ENCODE measurements at places on chromosomes 6 and 20. TPM values are rescaled to one million over a fixed set of nuclear protein-coding genes. Genes with fewer than 3 reads are reported as not detected.

Gene RUNX2
- 0.06 TPM for total RNA-seq

GRCh38 chr6:158847012-158847529 lies 27.9 kb upstream of the EZR start:
- DNase-seq = no peak

DNA sequence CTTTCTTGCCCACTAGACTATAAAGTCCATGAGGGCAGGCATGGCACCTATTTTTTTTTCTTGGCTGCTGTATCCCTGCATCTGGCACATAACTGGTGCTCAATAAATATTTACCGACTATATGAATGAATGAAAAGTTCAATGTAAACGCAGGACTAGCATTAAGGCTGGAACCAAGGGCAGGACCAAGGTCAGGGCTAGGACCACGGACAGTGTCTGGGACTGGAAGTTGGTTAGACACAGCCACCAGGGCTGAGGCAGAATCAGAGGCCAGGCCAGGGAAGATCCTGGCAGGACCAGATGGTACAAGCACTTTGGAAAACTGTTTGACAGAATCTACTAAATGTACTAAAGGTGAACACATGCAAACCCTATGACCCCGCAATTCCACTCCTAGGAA lies 3.7 kb downstream of the TNXB start:
- no peak for DNase-seq

GRCh38 chr6:56766806-56767178 lies 124.1 kb upstream of the DST start:
- no peak for DNase-seq

DNA sequence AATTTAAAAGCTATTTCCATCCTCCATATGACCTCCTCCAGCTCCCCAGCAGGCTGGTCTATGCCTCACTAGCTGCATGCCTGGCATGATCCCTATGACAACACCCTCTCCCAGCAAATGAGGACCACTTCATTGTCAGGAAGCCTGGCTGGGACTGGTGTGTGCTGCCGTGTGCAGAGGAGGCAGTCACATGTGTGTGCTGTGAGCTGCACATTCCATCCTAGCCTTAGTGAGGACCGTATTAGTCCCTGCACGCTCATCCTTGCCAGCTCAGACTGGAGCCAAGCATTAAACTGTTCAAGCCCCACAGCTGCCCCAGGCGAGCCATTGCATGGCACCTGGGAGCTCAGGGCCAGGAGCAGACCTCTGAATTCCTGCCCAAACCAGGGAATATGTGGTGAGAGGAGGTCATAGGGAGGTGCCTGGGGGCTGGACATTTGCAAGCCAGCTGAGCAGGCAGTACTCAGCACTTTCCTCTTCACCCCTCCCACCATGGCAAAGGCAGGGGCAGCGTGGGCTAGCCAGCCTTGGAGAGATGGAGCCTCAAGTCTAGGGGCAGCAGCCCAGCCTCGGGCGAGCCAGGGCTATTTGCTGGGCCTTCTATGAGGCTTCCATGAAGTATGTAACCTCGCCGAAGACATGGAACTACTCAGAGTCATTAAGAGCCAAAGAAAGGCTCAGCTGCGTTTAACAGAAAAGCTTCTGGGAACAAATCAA lies 8.7 kb upstream of the CCN5 start:
- no peak for DNase-seq

DNA sequence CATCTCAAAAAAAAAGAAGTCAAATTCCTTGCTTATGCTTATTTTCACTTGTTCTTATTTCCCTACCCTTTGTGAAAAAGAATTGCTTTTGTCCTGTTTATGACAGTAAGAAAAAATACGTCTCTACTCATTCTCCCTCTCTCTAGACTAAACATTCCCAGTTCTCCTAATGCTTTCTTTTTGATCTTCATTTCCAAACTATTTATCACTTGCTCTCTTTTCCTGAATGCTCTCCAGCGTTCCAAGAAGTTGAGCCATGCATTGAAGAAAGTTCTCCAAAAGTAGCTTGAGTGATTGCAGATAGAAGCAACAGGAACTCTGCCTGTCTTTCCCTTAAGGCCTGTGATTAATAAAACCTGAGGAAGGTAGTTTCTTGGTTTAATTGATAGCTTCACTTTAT lies 53.1 kb upstream of the TMEM170B start:
- DNase-seq = no peak

DNA sequence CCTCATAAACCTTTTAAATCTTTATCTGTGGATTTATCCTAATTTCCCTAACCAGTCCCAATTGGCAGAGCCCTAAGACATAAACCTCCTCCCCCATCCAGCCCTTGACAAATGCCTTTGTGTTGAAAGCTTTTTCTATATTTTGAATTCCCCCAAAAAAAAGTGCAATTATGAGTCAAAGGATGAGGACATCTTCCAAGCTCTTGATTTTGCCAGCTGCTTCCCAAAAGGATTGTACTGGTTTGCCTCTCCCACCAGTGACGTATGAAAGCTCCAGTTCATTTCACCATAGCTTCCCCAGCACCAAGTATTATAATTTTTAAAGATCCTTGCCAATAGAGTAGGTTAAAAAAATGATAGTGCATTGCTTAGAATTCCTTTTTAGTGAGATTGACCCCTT lies 38.9 kb downstream of the SIRPA start:
- DNase-seq = no peak

DNA sequence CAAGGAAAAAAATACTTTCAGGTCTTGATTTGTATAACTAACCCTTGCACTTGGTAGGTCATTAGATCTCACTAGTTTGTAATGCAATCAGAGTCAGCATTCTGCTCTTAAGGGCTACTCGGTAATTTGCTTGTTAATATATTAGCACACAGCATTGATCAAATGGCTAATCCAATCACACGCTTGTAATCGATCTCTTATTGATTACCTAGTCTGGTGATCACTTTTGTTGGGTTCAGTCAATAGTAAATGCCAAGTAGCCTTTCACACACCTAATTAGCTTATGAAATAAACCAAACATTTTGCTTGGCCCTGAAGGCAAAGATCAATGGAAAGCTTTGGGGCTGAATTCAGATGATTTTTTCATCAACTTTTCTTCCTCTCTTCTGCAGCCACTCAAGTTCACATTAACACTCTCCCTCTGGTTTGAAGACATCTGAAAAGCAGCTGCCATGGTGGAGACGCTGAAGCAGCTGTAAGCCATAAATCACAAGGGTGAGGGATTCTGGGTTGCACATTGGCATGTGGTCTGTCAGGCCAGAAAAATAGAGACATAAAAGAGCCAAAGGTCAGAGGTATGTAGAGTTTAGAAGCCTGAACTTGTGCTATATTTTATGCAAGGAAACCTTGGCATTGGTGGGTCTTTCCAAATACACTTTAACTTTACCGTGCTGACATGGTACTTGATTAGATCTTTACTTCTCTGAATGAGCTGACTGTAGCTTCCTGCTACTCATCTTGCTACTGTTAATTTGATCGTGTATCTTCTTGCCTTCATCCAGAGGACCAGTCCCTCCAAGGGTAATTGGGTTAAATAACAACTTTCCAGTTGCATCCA lies 234.4 kb downstream of the SIM1 start:
- DNase-seq = no peak

- no peak for DNase-seq
Observed at GRCh38 chr20:62736026-62736406, 27.4 kb downstream of the NTSR1 start.

GRCh38 chr6:36650848-36651478 lies 27.6 kb upstream of the CDKN1A start:
- DNase-seq = no peak

- DNase-seq = no peak
Observed at GRCh38 chr6:108711071-108711470, 137.2 kb upstream of the ARMC2 start.

Measured in NCI-H460 (cell line).